Activated naive CD8-positive, alpha-beta T cell treated with anti-CD3 and anti-CD28 coated beads for 36 hours (primary cell): ENCODE measurements at places on chromosomes 6 and 20.

GRCh38 chr6:110467566-110468140, 8.8 kb downstream of the SLC22A16 start:
- peaks cover 4% of the 10 kb centered on the region for H3K27me3 ChIP-seq
- no peaks in the 10 kb centered on the region for H3K4me1 ChIP-seq
- H3K4me3 ChIP-seq = no peak overlapping the region
- no peaks in the 10 kb centered on the region for H3K36me3 ChIP-seq

DNA sequence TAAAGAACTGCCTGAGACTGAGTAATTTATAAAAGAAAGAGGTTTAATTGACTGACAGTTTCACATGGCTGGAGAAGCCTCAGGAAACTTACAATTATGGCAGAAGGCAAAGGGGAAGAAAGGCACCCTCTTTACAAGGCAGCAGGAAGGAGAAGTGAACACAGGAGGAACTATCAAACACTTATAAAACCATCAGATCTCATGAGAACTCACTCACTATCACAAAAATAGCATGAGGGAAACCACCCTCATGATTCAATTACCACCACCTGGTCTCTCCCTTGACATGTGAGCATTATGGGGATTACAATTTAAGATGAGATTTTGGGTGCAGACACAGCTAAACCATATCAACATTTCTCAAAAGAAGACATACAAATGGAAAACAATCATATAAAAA, 266.3 kb downstream of the EPM2A start:
- no peaks in the 10 kb centered on the region for H3K27me3 ChIP-seq
- no peaks in the 10 kb centered on the region for H3K36me3 ChIP-seq
- H3K27ac ChIP-seq = no peak overlapping the region
- no peak for DNase-seq
- H3K4me3 ChIP-seq = no peak overlapping the region
- H3K4me1 ChIP-seq = no peaks in the 10 kb centered on the region

DNA sequence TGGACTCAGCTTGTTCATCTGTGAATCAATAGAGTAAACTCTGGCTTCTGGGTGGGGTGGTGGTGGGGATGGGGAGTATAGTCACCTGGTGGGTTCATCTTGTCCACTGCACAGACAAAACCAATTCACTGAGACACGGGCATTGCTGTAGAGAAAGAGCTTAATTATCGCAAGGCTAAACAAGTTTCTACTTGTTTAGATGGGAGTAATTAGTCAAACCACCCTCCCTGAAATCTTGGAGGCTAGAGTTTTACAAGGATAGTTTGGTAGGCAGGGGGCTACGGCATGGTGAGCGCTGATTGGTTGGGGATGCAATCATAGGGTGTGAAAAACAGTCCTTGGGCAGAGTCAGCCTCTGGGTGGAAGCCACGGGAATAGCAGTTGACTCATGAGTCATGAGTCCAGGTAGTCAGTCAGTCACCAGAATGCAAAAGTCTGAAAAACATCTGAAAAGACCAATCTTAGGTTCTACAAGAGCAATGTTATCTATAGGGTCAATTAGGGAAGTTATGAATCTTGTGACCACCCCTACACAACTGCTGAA, 77.8 kb downstream of the STMND1 start:
- no peak for DNase-seq
- no peak overlapping the region for H3K27ac ChIP-seq
- H3K36me3 ChIP-seq = no peaks in the 10 kb centered on the region

DNA sequence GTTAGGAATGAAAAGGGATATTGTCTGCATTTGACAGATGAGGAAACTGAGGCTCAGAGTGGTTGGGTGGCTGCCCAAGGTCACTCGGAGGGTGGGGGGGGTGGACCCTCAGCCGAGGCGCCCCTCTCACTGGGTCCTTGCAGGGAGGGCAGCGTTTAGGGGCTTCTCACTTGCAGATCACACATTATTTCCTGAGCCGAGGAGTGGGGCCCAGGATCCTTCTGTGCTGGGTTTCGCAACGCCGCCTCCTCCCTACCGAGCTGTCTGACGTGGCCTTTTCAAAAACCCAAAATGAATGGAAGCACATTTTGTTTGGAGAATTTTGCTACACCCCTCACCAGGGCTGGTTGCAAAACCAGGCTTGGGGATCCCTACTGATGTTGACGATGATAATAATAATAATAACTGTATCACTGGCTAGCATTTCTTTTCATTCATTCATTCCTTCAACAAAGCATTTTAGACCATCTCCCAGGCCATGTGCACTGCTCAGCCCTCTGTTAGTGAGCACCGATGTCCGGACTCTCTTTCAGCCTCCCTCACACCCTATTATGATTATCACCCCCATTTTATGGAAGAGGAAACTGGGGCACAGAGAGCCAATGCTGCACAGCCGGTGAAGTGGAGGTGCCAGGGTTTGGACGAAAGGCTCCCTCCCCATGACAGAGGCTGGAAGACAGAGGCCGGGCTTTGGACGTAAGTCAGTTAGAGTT, 5.2 kb downstream of the DLGAP4 start:
- no peak overlapping the region for H3K27ac ChIP-seq
- H3K36me3 ChIP-seq = no peaks in the 10 kb centered on the region
- DNase-seq = no peak
- H3K4me3 ChIP-seq = no peak overlapping the region
- H3K27me3 ChIP-seq = peaks cover 47% of the 10 kb centered on the region

GRCh38 chr6:29999416-29999815, 57.1 kb downstream of the HLA-A start:
- H3K4me3 ChIP-seq = no peak overlapping the region
- H3K27me3 ChIP-seq = no peaks in the 10 kb centered on the region
- DNase-seq = no peak
- no peaks in the 10 kb centered on the region for H3K36me3 ChIP-seq
- H3K4me1 ChIP-seq = peaks cover 4% of the 10 kb centered on the region

- H3K4me3 ChIP-seq = peak overlapping the region; percentile 100
- peak; percentile 42 for DNase-seq
- H3K27me3 ChIP-seq = no peaks in the 10 kb centered on the region
- peaks cover 61% of the 10 kb centered on the region for H3K4me1 ChIP-seq
- peak overlapping the region; percentile 99 for H3K27ac ChIP-seq
Measured at GRCh38 chr6:16762550-16763477, 1.6 kb upstream of the ATXN1 start.

DNA sequence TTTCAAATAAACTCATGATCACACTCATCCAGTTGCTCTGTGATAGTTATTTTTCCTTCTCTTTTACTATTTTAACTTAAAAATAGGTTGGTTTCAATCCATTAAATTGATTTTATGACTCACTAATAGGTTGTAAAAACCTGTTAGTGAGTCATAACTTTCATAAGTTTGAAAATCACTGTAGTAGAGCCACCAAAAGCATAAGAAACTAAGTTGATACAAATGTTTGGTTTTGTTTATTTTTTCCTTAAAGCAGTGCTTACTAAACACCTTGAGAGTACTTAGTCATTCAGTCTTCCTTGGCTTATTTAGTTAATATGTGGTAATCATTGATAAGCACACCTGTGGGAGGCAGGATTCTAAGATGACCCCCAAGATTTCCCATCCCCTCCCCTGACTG, 312.1 kb upstream of the MAN1A1 start:
- H3K27ac ChIP-seq = no peak overlapping the region
- H3K36me3 ChIP-seq = no peaks in the 10 kb centered on the region
- H3K4me1 ChIP-seq = no peaks in the 10 kb centered on the region
- H3K4me3 ChIP-seq = no peak overlapping the region
- no peaks in the 10 kb centered on the region for H3K27me3 ChIP-seq
- DNase-seq = no peak

GRCh38 chr6:168242940-168243225, 76.7 kb downstream of the DACT2 start:
- H3K4me1 ChIP-seq = peaks cover 3% of the 10 kb centered on the region
- no peak overlapping the region for H3K4me3 ChIP-seq
- H3K27me3 ChIP-seq = peaks cover 3% of the 10 kb centered on the region
- no peaks in the 10 kb centered on the region for H3K36me3 ChIP-seq

- H3K4me3 ChIP-seq = no peak overlapping the region
- H3K27ac ChIP-seq = no peak overlapping the region
- no peaks in the 10 kb centered on the region for H3K36me3 ChIP-seq
- DNase-seq = no peak
Measured at GRCh38 chr6:73078908-73079610, 146.2 kb downstream of the KHDC1L start.

- no peaks in the 10 kb centered on the region for H3K36me3 ChIP-seq
- no peak for DNase-seq
- no peak overlapping the region for H3K4me3 ChIP-seq
- no peak overlapping the region for H3K27ac ChIP-seq
Measured at GRCh38 chr6:45727228-45727627, 288.4 kb downstream of the CLIC5 start.

DNA sequence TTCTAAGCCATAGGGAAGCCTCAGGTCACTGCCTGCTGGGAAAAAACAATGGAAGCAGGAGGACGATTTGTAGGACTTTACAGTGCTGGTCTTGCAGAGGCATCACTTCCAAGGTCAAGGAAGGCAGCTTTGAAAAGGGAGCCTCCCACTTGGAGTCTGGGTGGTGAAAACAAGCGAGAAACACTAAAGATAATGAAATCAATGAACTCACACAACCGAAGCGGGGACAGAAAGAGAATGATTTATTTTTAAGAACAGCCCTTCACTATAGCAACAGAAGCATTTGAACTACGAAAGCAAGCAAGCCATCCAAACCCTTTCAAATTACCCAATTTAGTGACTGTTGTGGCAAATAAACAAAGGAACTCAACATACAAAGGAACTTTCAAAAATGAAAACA, 227.5 kb downstream of the THBS2 start:
- no peak for DNase-seq
- peaks cover 12% of the 10 kb centered on the region for H3K27me3 ChIP-seq
- no peak overlapping the region for H3K4me3 ChIP-seq
- no peaks in the 10 kb centered on the region for H3K4me1 ChIP-seq

GRCh38 chr6:128417698-128418097, 102.7 kb downstream of the PTPRK start:
- DNase-seq = no peak
- no peaks in the 10 kb centered on the region for H3K27me3 ChIP-seq
- H3K36me3 ChIP-seq = peaks cover 12% of the 10 kb centered on the region
- no peaks in the 10 kb centered on the region for H3K4me1 ChIP-seq
- no peak overlapping the region for H3K4me3 ChIP-seq

DNA sequence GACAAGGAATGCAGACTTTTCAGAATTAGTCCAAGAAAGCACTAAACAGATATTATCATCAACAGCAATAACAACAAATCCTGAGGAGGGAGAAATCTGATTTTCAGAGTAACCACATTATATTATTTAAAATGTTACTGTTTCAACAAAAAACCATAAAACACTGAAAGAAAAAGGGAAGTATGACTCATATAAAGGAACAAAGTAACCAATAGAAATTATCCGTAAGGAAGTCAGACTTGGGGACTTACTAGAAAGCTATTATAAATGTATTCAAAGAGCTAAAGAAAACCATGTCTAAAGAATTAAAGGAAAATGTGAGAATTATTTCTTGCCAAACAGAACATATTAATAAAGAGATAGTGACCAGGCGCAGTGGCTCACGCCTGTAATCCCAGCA, 98.1 kb downstream of the MYLK4 start:
- DNase-seq = no peak
- no peak overlapping the region for H3K27ac ChIP-seq
- peaks cover 2% of the 10 kb centered on the region for H3K36me3 ChIP-seq
- no peaks in the 10 kb centered on the region for H3K4me1 ChIP-seq
- H3K4me3 ChIP-seq = no peak overlapping the region

DNA sequence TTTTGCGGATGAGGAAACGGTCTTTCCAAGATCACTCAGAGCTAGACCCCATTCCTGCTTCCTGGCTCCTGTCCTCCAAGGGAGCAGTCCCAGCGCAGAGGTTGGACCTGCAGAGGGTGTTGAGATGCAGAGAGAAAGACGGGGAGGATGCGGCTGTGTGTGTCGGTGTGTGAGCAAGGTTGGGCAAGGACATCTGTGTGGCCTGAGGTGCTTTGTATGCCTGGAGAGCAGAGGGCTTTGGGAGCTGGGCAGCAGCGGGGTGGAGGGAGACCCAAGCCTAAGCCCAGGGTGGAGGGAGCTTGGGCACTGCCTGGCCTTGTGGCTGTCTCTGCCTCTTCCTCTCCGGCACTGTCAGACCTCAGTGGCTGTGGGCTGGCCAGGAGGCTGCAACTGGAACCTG, 147.4 kb upstream of the RNF24 start:
- no peaks in the 10 kb centered on the region for H3K36me3 ChIP-seq
- H3K27me3 ChIP-seq = peaks cover 11% of the 10 kb centered on the region
- peaks cover 17% of the 10 kb centered on the region for H3K4me1 ChIP-seq
- no peak for DNase-seq

DNA sequence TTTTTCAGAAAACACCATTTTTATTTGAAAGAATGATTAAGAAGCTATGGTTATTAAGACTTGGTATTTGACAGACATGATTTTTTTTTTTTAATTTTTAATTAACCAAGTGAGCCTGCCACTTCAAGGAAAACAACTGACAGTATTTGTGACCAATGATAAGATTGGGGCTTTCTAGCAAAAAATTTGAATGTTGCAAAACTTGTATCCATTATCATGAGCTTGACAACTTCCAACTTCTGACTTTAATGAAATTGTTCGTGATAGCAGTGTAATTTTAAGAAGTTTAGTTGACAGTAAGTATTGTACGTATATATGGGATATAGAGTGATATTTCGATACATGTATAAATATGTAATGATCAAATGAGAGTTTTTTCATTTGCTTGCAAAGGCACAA, 21.6 kb upstream of the POM121L2 start:
- H3K4me3 ChIP-seq = peak overlapping the region; percentile 82
- DNase-seq = no peak
- H3K4me1 ChIP-seq = peaks cover 10% of the 10 kb centered on the region
- peaks cover 37% of the 10 kb centered on the region for H3K27me3 ChIP-seq

- H3K4me1 ChIP-seq = no peaks in the 10 kb centered on the region
- no peak overlapping the region for H3K4me3 ChIP-seq
- H3K27me3 ChIP-seq = no peaks in the 10 kb centered on the region
- H3K36me3 ChIP-seq = no peaks in the 10 kb centered on the region
Measured at GRCh38 chr6:92762443-92763273, 656.7 kb downstream of the EPHA7 start.

DNA sequence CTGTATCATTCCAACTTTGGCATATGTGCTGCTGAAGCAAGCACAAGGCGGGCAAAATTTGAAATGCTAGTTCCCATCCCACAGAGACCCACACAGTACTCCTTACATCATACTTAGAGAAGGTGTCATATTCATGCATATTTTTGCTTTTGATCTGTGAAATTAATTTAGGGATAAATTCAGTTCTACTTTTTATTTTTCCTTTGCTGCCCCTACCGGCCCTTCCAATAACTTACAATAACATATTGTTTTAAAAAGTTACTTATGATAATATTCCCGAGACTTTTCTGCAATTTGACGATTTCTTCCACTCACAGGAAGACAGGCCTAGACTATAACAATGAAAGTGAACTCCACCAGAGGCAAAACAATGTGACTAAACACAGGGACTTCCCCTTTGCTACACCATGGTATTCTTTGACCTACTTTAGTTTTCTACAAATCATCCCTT, 35.0 kb downstream of the SESN1 start:
- no peaks in the 10 kb centered on the region for H3K36me3 ChIP-seq
- H3K4me3 ChIP-seq = peak overlapping the region; percentile 32
- no peak for DNase-seq
- H3K4me1 ChIP-seq = peaks cover 43% of the 10 kb centered on the region
- no peaks in the 10 kb centered on the region for H3K27me3 ChIP-seq

- no peaks in the 10 kb centered on the region for H3K27me3 ChIP-seq
- H3K27ac ChIP-seq = no peak overlapping the region
- no peak for DNase-seq
- no peaks in the 10 kb centered on the region for H3K4me1 ChIP-seq
Measured at GRCh38 chr6:23003671-23004467, 434.5 kb downstream of the HDGFL1 start.
